Hematopoietic multipotent progenitor cell treated with erythropoietin and hydrocortisone succinate and interleukin-3 and kit ligand, for 6 days (in vitro differentiated cells): ENCODE measurements at places on chromosomes 3 and 15.

DNA sequence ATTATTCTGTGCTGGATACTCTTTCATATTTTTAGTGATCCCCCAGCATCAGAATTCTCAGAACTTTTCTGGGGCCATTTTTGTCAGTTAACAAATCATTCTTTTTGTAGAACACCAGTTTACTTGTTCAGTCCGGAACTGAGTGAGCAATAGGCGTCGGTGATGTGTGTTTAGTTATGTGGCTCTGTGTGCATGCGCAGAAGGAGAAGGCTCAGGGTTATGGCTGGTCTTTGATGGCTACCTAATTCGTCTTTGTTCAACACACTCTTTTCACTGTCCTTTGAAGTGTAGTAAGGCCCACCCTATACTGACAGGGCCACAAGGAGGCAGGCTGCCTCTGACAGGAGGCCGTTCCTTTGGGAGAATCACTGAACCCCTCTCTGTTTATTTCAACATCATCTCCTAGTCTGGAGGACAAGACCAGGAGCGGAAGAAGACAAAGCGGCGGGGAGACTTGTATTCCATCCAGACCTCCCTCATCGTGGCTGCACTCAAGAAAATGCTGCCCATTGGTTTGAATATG is 158.2 kb upstream of the CHRM5 start:
- DNase-seq: no peak

DNA sequence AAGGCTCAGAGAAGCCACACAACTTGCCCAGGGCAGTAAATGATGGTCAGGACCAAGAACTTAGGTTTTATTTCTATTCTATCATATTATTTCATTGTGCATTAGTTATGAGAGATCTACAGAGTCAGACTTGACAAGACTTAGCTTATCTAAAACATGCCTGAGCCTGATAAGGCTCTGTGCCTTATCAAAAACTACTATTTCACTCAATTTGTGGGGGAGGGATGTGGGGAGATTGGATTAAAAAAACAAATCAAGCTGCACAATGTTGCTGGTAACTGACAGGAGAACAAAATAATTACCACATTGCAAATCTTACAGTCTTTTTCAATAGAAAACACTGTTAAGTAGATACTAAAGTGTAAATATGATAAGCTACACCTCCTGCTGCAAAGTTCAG is 16.0 kb downstream of the HACD2 start:
- peak; percentile 41 for DNase-seq

- peak; percentile 71 for DNase-seq
These were observed 13.4 kb upstream of the FAM98B start for GRCh38 chr15:38440353-38441129.

DNA sequence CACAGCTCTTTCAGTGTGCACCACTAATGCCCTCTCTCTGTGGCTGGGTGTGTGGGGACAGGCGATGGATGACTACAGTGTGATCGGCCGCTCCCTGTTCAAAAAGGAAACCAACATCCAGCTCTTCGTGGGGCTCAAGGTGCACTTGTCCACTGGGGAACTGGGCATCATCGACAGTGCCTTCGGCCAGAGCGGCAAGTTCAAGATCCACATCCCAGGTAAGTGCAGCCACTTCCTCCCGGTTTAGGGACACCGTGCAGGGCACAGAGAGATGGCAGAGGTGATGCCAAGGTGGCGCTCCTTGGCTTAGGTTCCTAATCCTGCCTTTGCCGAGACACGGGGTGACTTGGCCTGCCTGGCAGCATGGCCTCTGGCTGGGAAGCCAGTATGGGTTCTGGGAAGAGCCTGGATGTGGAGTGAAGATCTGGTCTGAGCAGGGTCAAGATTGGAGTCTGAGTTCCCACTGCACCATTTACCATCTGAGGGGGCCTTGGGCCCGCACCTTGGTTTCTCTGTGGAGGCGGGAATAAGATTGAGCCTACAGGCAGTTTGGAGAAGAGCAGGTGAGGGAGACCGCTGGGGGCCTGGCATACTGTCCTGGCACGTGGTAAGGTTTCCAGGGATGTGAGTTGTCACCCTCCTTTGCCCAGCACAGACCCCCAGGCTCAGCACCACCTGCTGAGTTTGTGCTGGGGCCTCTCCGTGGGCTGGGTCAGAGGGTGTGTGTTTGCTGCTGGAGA is 108.4 kb downstream of the DNAJB8 start:
- DNase-seq: no peak

DNA sequence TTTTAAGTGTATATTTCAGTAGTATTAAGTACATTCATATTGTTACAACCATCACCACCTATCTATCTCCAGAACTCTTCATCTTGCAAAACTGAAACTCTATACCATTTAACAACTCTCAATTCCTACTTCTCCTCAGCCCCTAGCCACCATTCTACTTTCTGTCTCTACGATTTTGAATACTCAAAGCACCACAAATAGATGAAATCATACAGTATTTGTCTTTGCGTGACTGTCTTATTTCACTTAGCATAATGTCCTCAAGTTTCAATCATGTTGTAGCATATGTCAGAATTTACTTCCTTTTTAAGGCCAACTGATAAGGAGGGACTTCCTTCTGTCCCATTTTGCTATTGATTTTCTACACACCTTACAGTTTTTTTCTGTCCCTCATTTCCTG is 593.3 kb downstream of the FHIT start:
- no peak for DNase-seq

DNA sequence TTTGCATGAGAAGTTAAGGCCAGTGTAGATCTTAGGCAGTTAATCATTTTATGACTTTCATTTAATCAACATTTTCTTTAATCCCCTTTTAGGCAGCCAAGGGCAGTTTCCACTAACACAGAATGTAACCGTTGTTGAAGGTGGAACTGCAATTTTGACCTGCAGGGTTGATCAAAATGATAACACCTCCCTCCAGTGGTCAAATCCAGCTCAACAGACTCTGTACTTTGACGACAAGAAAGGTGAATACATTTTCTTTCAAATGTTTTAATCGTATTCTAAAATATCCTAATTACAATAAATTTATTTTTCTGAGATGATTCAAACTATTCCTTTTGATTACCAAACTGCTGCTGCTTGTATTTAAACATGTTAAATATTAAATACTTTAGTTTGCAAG is 843.2 kb downstream of the CADM2 start:
- peak; percentile 13 for DNase-seq

GRCh38 chr3:110995461-110996231 is 76.0 kb upstream of the NECTIN3 start:
- no peak for DNase-seq

DNA sequence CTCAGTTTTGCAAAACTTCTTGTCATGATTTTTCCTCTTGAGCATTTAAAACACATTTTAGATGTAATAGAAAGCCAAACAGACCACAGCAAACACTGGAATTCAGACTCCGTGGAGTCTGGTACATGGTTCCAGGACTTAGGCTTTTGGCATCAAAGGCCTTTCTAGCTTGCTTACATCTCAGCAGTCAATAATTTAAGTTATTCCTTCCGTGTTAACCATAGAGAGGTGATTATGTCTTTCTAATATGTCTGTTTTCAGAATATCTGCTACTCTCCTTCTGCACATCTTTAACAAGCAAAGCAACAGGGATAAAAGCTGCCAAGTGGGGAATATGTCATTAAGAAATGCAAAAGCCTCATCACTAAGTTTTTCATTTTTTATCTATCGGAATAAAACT is 171.7 kb upstream of the CRBN start:
- no peak for DNase-seq

GRCh38 chr15:68643216-68643830 is 64.5 kb downstream of the CORO2B start:
- no peak for DNase-seq

- DNase-seq: peak; percentile 46
These were observed 4.6 kb upstream of the SKIL start for GRCh38 chr3:170352936-170353335.

DNA sequence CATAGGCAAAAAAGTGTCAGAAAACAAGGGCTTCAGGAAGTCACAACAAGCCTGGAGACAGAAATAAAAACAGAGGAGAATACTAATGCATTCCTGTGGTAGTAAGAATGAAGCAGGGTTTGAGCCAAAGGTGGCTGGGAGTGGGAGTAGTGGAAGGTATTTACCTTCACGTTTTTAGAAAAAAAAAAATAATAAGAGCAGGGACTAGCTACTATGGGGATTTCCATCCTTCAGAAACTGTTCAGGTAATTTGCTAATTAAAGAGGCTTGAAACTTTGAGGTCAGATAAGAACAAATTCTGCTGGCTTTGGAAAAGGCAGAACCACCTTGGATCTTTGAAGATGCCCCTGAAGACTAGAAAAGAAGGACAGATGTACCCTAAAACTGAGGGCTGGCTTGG is 18.4 kb downstream of the ILDR1 start:
- DNase-seq: no peak

- DNase-seq: no peak
These were observed 24.5 kb upstream of the NR2C2 start for GRCh38 chr3:14922863-14923262.

- no peak for DNase-seq
These were observed 253.4 kb downstream of the IGSF11 start for GRCh38 chr3:118781232-118781631.

GRCh38 chr3:183766107-183766506 is 59.3 kb downstream of the MAP6D1 start:
- no peak for DNase-seq

- DNase-seq: no peak
These were observed 400.0 kb downstream of the ZIC1 start for GRCh38 chr3:147809206-147809605.

GRCh38 chr3:187936676-187937075 is 191.4 kb upstream of the BCL6 start:
- no peak for DNase-seq

GRCh38 chr3:118480101-118480860 is 554.4 kb downstream of the IGSF11 start:
- no peak for DNase-seq

DNA sequence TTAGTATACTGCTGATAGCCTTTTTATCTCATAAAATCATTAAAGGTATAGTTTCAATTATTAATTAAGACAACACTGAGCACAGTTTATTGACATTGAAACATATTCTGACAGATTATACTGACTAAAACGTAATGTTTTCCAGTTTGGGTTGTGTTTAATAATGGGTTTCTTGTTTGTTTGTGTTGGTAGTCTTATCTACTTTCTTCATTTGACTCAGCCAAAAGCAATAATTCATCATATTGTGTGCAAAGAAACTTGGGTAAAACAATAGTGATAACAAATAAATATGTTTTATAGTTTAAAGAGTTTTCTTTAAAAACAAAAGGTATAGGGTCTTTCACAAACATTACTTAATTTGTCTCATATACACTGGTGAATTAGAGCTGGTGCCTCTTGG is 629.2 kb upstream of the AGTR1 start:
- DNase-seq: no peak

DNA sequence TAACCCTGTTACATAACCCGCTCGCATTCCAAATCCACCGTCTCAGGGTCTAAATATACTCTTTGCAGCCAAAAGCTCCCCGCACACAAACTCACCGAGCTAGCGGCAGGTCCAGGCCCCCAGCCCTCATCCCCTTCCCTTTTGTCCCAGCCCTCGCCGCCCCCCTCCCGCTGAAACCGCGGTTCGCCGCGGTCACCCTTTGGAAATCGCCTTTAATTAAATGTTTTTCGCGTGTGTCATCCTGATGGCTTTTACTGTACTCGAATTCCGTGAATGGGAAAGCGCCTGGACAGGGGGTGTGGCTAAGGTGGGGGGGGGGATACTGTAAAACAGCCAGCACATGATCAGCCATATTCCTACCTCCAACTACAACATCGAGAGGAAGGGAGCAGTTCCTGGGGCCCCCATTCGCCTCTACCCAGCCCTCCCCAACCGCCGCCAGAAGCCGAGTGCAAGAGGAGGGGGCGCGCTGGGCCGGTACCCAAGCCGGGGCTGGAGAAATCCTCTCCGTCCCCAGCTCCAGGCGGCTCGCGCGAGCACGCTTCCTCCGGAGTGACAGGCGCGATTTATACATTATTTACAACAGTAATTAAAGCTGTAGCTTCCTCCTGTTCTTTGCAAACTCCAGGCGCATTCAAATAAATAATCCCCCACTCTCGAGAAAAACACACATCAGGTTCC is 1.7 kb downstream of the RORA start:
- no peak for DNase-seq

DNA sequence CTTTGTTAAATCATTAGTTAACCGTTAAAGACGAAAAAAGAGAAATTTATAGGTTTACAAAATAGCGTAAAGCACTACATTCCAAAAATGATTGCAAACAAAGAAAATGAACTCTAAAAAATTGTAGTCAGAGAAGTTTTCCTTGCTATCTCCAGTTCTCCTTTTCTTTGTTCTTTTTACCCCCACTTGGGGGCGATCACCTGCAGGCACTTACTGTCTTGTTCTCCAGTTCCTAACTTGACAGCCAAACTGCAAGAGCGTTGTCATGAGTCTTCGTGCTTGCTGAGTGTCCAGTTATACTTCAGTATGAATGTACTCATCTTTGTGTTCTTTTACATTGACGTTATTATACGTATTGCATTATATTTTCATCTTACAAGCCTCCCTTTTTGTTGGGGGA is 54.5 kb downstream of the CHD2 start:
- DNase-seq: peak; percentile 48

DNA sequence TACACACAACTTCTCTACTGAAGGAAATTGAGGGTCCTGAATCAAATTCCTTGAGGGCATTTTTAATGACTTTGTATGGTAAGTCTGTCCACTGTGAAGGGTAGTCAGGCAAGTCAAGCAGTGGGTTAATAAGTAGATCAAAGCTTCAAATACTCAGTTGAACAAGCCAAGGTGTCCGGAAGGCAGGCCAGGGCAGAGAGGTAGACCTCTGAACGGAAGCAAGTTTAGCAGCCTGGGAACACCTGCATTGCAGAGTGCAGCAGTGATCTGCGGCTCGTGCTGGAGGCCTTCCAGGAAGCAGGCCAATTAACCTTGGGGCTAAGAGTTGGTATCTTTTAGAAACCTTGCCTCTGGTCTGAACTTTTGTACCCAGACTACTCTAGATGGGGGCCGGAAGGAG is 143.8 kb downstream of the LRTM1 start:
- no peak for DNase-seq

DNA sequence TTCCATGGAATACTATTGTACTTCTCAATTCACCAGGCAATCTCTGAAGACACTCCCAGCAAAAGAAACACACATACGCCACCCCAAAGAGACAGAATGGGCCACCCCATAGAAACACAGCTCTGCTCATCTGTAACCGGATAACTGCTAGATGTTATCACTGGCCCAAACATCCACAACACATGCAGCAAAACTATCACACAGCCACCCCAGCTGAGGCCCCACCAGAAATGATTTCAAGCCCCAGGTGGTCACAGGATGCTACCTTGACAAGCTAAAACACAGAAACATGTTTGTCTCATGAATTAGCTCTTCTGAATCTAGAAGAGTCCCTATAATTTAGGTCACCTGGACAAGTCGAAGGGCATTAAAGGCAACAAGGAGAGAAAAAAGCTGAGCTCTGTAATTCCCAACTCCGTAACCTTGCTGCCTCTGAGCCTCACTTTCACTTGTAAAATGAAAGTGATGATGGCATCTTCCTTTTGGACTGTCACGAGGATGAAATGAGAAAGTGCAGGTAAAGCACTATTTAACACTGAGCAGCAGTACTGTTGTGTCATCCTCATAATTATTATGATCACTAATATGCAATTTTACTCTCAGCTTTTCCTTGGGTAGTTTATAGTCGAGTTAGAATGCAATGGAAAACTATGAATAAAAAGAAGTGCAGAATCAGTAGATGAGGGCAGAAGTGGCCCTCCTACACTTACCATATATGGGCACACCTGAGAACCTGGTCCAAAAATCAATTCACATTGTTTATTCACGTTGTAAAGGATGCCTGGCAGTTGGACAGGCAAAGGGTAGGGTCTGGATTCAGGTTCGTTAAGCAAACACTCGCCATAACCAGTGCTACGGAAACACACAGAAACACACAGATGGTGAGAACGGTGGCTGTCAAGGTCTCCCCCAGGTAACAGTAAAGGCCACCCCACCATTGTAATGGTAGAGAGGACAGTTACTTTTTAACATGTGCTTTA is 38.6 kb downstream of the ADAMTS9 start:
- DNase-seq: no peak

- DNase-seq: no peak
These were observed 129.6 kb upstream of the AGBL1 start for GRCh38 chr15:85950101-85950500.
